ENCODE measurements at places on chromosomes 16 and 17.

DNA sequence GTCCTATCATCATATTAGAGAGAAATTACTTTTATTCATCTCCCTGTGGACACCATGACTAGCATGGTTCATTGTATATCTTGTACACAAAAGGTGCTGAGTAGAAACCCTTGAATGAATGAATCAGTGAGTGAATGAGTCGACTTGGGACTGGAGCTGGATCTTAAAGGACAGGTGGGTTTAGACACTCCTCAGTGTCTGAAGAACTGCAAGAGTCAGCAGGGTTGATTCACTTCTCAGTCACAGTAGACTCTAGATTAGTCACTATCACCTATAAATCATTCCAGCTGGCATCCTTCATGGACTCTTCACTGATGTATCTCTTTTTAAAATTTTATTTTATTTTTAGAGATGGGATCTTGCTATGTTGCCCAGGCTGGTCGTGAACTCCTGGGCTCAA, 30.1 kb upstream of the PMFBP1 start:
- no peak for DNase-seq

DNA sequence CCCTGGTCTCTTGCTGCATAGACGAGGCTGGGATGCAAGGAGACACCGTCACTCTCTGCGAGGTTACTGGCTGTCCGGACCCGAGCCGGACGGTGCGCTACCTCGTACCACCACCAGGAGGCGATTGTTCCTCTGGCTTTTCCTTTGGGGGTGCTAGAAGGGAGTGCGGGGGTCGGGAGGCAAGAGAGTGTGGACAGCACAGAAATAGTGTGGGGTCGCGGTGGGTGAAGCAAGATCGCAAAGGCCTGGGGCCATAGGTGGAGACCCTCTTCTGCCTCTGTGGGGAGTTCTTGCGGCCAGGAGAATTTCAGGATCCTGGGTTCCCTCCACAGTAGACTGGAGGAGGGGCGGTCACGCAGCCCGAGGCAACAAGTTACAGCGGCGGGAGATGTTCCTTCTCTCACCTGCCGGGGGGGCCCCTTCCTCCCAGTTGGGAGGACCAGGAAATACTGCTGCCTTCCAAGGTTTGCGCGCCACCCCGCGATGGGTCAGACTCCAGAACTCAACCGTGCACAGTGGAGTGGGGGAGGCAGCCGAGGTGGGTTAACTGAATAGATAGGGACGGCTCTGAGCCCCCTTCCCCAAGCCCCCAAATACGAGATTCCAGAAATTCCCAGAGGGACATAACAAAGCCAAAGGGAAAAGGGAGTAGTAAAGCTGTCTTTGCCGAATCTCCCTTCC, 6.9 kb downstream of the PHOSPHO1 start:
- DNase-seq, result no peak

GRCh38 chr17:15364615-15365014, 23.2 kb upstream of the TEKT3 start:
- no peak for DNase-seq

DNA sequence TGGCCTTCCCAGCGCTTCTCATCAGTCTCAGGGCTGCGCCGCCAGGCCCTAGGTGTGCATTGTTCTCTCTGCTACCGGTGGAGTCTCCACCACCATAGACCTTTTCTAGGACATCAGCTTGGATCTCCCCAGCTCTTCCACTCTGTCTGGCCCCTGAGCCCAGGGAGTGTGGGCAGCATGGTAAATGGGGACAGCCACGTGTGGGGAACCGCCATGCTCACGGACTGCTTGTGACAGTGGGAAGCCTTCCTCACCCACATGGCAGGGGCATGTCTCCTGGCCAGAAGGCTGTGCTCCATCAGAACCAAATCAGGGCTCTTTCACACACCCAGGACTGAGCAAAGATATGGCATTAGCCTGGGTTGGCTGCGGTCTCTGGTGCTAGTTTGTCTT, 51.3 kb downstream of the TNFRSF13B start:
- DNase-seq, result no peak

DNA sequence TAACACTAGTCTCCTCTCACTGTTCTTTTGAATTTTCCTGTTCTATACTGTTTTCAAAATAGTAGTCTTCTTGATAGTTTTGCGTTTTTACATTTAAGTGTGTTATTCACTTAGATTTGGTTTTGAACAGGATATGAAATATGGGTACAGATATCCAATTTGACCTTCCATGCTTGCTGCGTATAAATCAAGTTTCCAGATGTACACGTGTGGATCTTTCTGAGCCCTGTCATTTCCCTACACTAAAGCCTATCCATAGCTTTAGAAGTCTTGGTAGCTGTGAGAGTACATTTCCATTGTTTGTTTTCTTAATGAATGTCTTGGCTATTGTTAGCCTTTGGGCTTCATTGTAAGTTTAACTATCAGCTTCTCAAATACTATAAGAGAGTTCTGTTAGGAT, 20.4 kb downstream of the CYLD start:
- DNase-seq, result no peak

Data from NCI-H1092 (cell line).